MCF 10A (cell line): ENCODE measurements at places on chromosomes 3 and 15. TPM values are rescaled to one million over a fixed set of nuclear protein-coding genes. Genes with fewer than 3 reads are reported as not detected.

- no peak for DNase-seq
Observed at GRCh38 chr3:98821063-98821462, 57.9 kb downstream of the ST3GAL6 start.

- peak; percentile 93 for DNase-seq
Observed at GRCh38 chr3:185942907-185943759, 5.3 kb upstream of the TRA2B start.

DNA sequence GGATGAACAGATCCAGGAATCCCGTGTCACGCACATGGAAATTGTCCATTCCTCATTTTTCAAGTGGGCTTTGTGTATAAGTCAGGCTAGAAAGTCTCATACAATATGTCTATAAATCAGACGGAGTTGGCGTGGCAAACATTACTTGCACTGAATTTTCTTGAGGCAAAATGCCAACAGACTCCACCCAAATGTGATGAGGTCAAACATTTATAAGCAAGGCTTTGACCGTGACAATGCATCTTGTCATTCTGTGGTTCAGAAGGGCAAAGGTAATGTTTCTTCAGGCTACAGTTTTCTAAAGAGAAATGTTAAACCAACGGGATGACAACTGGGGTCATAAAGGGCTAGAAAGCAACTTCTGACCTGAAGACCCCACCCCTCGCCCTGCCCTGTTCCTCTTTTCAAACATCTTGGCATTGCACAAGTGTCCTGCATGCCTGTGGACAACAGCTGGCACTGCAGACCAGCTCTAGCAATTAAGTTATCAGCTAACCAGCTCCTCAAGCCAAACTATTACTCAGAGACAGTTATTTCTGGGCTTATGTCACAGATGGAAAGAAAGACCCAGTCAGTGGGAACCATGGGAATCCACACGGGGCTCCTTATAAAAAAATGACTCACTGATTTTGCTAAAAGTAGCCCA is 36.5 kb upstream of the SPTBN5 start:
- peak; percentile 91 for DNase-seq

DNA sequence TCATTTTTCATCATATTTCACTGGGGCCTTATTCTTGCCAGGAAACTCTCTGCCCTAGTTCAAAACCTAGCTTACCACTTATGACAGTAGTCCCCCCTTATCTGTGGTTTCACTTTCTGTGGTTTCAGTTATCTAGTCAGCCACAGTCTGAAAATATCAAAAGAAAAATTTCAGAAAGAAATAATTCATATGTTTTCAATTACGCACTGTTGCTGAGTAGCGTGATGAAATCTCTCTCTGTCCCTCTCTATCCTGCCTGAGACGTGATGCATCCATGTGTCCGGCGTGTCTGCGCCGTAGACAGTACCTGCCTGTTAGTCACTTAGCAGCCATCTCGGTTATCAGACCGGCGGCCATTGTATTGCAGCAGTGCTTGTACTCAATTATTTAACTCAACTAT is 369.9 kb upstream of the MCTP2 start:
- no peak for DNase-seq

DNA sequence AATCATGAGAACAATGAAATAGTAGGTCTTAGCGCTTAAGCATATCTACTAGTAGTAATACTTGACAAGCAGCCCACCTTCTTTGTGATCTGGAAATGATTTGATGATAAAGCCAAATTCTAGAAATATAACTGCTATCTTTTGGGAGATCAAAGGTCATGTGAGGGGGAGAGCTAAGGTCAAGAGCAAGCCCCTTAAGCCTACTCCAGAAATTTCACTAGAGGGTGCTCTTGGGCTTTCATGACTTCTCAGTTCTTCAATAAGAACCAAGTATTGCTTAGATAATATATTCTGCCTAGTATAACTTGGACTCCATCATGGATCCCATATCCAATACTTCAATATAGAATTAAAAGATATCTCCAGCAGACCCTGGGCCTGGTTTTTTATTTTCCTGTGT is 319.6 kb downstream of the ZBTB20 start:
- peak; percentile 50 for DNase-seq

DNA sequence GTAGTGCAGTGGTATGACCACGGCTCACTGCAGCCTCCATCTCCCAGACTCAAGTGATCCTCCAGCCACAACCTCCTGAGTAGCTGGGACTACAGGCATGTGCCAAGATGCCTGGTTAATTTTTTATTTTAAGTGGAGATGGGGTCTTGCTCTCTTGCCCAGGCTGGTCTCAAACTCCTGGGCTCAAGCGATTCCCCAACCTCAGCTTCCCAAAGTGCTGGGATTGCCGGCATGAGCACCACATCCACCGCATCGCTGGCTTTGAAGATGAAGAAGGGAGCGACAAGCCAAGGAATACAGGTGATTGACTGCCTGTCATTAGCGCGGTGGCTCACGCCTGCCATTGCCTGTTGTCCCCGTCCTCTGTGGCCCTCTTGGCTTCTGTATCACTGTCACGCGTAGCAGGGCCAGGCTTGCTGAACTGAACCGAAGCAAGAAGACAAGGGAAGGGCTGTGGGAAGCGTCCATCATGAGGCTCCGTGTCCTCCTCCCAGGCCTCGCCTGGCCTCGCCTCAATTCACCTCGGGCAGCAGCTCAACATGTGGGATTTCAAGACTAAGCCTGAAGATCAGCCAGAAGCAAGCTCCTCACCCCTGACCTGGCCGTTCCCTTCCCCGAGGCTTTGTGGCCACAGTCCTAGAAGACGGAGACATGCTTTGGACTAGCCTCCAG is 46.4 kb upstream of the TFRC start:
- DNase-seq, result no peak

- no peak for DNase-seq
Observed at GRCh38 chr3:195458316-195458717, 15.5 kb upstream of the ACAP2 start.

DNA sequence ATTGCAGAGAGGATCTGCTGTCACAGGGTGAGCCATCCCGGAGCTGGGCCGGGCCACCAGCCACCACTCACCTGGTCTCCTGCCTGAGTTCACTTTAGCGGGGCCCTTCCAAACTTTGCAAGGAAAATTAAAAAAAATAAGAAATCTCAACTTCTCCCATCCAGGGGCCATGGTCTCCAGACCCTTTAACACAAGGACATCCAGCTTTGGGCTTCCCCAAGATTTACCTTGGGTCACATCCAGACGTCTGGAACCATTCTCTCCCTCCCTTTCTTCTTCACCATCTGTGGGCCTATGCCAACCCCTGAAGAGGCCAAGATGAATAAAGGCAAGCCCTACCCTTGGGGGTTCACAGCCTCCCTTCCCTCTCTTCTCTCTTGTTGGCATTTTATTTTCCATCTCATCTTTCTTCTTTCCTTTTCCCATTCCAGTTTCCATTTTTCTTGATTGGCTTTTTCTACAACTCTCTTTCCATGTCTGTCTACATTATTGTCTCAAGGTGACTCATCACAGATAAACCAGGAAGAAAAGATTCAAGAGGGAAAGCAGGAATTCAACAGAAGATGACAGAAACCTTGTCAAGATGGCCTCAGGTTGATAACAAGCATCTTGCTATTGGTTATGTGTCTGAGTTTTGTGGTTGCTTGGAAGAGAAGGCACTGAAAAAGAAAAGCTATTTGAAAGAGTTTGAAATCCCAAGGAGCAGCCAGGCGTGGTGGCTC is 49.5 kb downstream of the ITGA11 start:
- DNase-seq, result no peak

Gene C3orf49
- total RNA-seq, result not detected in 2 replicates

- no peak for DNase-seq
Observed at GRCh38 chr3:56219894-56220805, 248.1 kb downstream of the ERC2 start.
